ENCODE measurements at places on chromosomes 5 and 9.

GRCh38 chr5:8766448-8766847 lies 779.4 kb downstream of the SEMA5A start:
- no peak for DNase-seq

GRCh38 chr5:127042593-127042992 lies 12.2 kb upstream of the MARCHF3 start:
- DNase-seq = no peak

- DNase-seq = no peak
Measured at GRCh38 chr5:68872088-68872839, 221.6 kb upstream of the SLC30A5 start.

DNA sequence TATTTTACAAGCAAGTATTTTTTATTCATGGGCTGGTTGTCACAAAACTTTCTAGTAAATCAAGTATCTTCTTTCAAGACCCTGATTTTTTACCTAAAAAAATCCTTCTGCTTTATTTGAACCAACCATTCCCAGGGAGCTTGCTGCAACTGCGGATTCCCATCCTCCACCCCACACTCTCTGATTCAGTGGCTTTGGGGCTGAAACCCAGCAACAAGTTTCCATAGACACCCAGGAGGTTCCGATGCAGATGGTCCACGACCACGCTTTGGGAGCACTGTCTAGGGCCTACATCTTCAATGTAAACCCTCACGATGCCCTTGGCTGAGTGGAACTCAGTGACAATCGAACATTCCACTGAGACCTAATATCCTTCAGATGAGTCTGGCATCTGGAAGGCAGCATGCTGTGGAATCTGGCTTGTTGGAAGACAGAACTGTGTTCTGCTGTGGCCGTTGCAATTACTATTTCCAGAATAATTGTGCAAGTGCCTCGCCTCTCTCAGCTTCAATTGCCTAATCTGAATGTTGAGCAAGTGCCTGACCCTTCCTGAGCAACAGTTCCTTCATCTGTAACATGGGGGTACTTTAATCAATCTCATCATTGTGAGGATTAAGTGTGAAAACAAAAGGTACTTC lies 105.1 kb downstream of the INSYN2B start:
- DNase-seq = no peak

- no peak for DNase-seq
Measured at GRCh38 chr5:39580702-39581453, 156.1 kb upstream of the DAB2 start.

DNA sequence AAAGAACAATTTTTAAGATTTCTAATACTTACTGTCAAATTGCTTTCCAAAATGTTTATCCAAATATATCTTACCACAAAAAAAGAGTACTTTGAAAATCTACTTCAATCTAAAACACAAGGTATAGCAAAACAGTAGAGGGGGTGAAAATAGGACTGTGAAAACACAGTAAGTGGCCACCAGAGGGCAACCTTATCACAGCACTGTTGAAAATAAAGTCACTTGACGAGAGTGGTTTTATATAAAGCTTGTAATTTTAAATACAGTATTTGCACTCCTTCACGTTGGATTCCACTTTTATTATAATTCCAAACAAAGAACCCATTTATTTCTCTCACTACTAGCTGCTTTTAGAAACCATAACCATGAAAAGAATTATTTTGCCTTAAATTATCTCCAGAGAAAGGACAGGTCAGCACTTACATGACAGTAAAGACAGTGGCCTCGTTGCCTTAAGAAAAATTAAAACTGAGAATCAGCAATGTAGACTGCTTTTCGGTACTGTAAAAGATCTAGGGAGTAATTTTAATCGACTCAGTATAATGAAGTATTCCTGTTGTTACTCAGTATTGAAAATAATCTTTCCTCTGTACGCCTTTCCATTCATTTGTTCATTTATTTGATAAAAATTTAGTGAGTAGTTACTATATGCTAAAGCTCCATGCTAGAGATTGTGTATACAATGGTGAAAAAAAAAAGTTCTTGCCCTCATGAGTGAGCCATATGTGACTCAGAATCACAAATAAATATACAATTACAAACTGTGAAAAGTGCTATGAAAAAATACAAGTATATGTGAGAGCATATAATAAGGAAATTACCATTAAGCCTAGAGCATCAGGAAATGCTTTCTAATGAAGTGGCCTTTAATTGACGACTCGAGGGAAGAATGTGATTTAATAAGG lies 40.0 kb upstream of the CDK5RAP2 start:
- DNase-seq = no peak

- DNase-seq = no peak
Measured at GRCh38 chr5:73768-74502, 18.0 kb upstream of the PLEKHG4B start.

DNA sequence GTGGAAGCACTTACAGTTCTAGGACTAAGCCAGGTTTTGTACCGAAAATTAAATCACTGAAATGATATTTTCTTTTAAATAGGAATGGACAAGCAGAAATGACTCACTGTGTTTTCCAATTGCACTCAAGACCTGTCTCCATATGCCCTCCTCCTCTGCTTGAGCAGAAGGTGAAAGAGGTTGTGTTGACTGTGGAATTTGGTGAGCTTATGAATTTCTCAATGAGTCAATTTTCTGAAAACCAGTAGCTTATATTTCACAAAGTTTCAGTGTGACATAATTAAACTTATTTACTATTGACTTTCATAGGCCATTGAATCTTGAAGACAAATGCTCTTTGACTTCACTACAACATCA lies 249.9 kb downstream of the NPR3 start:
- DNase-seq = no peak

DNA sequence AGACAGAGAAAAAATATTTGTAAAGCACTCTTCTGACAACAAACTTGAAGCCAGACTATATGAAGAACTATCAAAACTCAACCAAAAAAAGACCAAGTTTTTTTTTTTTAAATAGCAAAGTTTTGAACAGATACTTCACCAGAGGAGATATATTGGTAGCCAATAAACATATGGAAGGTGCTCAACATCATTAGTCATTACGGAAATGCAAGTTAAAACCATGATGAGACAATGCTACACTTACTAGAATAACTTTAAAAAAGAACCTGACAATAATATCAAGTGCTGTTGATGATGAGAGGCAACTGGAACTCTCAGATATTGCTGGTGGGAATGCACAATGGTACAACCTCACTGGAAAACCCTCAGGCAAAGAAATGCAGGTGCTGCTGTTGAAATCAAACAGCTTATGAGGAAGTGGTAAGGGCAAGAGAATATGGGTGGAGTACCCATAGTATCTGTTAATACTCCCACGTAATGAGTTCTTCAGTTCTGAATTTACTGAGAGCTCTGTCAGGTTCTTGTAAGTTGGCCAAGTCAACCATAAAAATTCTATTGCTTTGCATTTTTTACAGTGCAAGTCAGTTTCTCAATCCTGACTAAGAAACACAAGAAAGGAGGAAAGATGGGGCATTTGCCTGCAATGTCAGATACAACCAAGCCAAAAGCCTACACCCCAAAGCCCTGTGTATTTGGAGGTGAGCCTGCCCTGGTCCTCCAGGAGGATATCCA lies 87.3 kb upstream of the GNAQ start:
- DNase-seq = no peak

- no peak for DNase-seq
Measured at GRCh38 chr5:143985832-143986515, 174.0 kb downstream of the HMHB1 start.

GRCh38 chr5:58016877-58017276 lies 443.0 kb downstream of the PLK2 start:
- DNase-seq = no peak

GRCh38 chr9:99124534-99125255 lies 19.8 kb downstream of the TGFBR1 start:
- no peak for DNase-seq

DNA sequence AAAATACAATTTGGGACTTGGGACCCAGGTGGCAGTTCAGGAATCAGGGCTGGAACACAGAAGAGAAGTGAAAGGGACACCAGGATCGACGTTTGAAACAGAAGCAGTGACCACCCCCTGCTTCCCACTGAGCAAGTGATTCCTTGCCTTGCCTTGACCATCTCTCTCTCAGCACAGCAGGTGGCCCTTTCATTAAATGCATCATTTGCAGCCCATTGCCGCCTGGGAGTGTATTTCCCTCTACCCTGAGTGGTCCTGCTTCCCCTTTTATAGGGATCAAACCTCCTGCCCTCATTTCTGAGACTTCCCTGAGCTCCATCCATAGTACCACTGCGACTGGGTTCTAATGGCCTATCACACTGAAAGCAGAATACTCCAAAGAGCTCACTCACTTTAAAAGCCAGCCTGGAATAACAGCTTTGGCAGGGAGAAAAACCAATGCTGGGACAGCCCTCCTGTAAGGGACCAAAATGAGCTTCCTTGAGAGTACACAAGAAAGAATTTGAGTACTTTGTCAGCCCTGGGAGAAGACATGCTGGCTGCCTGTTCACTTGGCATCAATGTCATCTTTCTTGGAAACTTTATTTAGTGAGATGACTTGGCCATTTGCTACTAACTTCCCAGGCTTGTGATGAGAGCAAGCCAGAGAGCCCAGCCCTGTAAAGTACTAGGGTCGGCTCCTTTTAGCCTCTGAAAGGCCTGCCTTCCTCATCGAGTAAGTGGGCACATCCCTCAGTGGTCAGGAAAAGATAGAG lies 149.7 kb downstream of the SLIT3 start:
- DNase-seq = no peak

- DNase-seq = no peak
Measured at GRCh38 chr9:128556926-128557634, 4.7 kb downstream of the SPTAN1 start.
